Non-pigmented ciliary epithelial cell (primary cell): ENCODE measurements at places on chromosomes 3 and 15.

DNA sequence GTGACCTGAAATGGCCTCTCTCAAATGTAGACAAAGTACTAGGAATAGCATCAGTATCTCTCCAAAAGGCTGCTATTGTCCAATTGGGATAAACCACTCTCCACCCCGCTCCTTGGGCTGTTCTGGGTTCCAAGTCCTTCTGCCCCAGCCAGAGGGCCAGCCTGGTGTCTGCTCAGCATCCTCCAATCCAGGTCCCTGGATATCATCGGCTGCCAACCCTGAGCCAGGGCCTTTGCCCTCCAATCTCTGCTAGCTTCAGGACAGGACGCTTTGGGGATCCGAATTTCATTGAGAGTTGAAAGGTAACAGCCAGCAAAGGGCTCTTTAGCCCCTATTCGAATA is 119.3 kb upstream of the ADPGK start:
- no peak for DNase-seq

GRCh38 chr3:56522374-56522773 is 34.6 kb upstream of the CCDC66 start:
- DNase-seq: no peak

- DNase-seq: no peak
Measured at GRCh38 chr3:136712941-136713340, 39.2 kb downstream of the STAG1 start.

- DNase-seq: no peak
Measured at GRCh38 chr3:197222937-197223370, 75.5 kb downstream of the DLG1 start.
